ENCODE measurements at places on chromosomes 1 and 21. TPM values are rescaled to one million over a fixed set of nuclear protein-coding genes. Genes with fewer than 3 reads are reported as not detected.

DNA sequence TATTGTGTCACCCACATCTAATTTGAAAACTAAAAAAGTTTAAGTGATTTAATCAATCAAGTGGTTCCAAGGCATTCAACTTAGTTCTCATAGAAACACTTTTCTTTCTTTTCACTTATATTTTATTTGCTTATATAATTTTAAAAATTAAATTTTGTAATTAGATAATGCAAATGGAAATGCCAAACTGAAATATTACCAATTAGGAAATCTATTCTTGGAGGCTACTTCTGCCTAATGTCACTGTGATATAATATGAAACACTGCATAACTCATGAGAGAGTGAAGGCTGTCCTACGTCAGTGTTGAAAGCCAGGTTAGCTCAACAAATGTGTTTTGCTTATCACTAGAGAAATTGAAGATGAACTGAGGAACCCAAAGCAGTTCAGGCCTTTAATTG, 18.3 kb upstream of the SHCBP1L start:
- no peak for DNase-seq

GRCh38 chr21:21182401-21183010, 184.3 kb downstream of the NCAM2 start:
- no peak for DNase-seq

Gene UBQLN4
- 12.1 TPM for total RNA-seq

Gene OR2M3
- total RNA-seq: not detected

Gene TBX15
- under 0.01 TPM for total RNA-seq

DNA sequence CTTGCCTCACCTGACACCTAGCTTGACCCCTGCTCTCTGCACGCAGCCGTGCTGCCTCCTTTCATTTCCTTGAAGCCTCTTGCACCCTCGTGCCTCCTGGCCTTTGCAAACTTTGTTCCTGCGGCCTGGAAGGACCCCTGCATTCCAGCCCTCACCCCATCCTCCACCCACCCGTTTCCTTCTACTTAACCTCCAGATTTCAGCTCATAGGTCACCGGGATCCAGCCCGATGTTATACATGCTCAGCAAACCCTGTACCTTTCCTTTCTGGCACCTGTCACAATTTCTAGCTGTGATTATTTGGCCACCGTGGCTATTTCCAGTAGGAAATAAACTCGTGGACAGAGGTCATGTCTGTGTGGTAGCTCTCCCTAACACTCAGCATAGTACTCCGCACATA, 4.5 kb downstream of the EDARADD start:
- DNase-seq: no peak

DNA sequence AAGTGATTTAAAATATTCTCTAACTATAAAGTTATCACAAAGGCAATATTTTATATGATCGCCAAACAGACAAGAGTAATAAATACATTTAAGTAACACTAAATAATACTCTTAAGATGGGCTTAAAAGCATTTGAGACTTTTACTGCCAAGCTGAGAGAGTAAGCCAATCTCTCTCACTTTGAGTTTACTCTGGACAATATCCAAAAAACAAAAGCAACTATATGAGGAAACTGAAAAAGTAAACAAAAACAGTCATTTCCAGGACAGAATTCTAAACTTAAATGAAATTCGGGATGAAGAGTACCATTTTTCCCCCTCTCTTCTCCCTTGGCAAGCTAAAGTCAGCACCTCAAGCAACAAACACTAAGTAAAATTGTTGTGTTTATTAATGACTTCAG, 173.2 kb downstream of the COP1 start:
- DNase-seq: peak; percentile 11

GRCh38 chr1:222441066-222441465, 106.8 kb downstream of the HHIPL2 start:
- DNase-seq: no peak

GRCh38 chr1:207888652-207889051, 22.3 kb downstream of the CD34 start:
- DNase-seq: no peak

DNA sequence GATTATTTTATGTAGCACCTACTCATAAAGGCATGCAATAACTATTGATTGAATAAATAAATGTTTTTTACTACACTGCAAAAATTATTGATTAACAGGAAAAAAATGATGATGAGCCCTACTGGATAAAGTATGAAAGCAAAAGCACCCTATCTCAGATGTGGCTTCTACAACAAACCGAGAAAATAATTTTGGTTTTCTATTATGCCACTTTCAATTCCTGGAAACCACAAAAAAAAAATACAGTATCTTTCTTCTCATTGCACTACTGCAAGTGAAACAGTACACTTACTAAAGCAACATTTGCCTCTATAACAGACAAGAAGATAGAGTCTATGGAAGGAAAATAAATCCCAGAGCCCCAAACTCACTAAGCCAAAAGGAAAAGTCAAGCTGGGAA, 1882.4 kb downstream of the NCAM2 start:
- DNase-seq: no peak

Gene MROH7
- total RNA-seq: not detected

DNA sequence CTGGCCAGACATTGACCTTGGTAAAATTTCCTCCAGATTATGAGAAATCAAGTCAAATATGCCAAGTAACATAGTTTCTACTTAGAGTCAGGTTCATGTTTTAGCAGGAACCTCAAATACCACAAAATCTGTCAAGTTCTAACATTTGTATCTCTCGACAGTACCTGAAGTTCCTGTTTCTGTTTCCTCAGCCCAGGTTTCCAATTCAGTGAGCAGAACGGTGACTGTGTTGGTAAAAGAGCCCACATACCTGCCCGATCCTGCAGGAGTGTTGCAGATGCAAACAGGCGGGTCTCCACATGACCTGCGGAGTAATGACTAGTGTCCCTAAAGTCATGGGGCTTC, 57.9 kb upstream of the LGALS8 start:
- no peak for DNase-seq

Gene RUNX1
- total RNA-seq: 0.20 TPM

DNA sequence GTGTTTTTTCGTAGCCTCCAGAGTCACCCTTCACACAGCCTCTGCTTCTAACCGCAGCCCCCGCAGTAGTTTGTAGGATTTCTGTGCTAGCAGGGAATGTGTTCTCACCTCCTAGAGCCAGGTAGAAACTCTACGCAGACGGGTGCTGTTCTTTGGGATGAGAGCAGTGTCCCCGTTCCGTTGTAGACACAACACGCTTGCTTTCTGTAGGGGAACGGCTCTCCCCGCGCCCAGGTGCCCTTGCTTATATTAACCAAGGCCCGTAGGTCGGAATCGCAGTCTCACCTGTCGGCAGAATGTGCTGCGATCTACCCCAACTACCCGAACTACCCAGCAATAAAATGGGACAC, 111.8 kb upstream of the NBPF11 start:
- no peak for DNase-seq

- peak; percentile 62 for DNase-seq
These were observed 48.4 kb upstream of the DNAJC6 start for GRCh38 chr1:65260851-65261473.

DNA sequence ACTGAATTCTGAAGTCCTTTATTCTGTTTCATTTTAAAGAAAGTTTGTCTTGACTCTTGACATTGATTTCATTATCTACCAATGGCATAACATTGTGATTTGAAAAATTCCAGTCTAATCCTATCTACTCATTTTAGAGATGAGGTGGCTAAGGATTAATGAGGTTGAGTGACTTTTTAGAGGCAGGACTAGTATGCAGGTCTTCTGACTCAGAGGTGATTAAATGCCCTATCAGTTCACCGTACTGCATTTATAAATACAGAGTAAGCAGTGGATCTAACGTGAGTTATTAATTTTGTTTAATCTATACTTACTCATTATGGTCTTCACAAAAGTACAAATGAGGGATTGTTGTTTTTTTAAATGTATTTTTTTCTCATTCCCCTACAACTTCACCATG, 277.6 kb downstream of the PTBP2 start:
- no peak for DNase-seq

Gene QSOX1
- total RNA-seq: 51.2 TPM

DNA sequence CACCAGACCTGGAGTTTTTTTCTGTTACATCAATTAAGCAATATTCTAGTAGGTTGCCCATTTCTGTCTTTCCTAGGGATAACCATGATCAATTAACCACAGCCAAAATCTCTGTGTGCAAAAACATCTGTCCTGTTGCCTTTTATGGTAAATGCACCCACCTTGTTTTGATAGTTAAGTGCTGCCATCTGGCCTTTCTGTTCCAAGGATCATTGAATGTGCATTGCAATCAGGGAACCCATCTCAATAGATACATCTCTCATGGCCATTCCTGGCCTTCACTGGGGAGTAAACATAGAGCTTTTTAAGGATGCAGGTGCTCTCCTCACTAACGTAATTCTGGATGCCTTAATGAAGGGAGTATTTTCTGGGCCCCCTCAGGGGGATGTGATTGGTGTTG, 111.8 kb upstream of the KIAA1614 start:
- DNase-seq: no peak

- no peak for DNase-seq
These were observed 11.6 kb upstream of the C4BPB start for GRCh38 chr1:207077012-207077411.

GRCh38 chr1:67429528-67430357, 459 bp downstream of the SERBP1 start:
- peak; percentile 29 for DNase-seq

Gene CASQ1
- total RNA-seq: not detected

All from lung microvascular endothelial cell (primary cell).